ENCODE measurements at places on chromosomes 6 and 20. TPM values are rescaled to one million over a fixed set of nuclear protein-coding genes. Genes with fewer than 3 reads are reported as not detected.
A peak's percentile ranks its signal among the peaks of the same experiment; 100 is the strongest.

GPR6 gene
- total RNA-seq, result not detected

- peak; percentile 27 for DNase-seq
Observed at GRCh38 chr6:13436399-13437217, 50.8 kb downstream of the GFOD1 start.

- peak; percentile 14 for DNase-seq
Observed at GRCh38 chr6:132404736-132405135, 3.5 kb upstream of the MOXD1 start.

OR2H2 gene
- total RNA-seq, result not detected

DNA sequence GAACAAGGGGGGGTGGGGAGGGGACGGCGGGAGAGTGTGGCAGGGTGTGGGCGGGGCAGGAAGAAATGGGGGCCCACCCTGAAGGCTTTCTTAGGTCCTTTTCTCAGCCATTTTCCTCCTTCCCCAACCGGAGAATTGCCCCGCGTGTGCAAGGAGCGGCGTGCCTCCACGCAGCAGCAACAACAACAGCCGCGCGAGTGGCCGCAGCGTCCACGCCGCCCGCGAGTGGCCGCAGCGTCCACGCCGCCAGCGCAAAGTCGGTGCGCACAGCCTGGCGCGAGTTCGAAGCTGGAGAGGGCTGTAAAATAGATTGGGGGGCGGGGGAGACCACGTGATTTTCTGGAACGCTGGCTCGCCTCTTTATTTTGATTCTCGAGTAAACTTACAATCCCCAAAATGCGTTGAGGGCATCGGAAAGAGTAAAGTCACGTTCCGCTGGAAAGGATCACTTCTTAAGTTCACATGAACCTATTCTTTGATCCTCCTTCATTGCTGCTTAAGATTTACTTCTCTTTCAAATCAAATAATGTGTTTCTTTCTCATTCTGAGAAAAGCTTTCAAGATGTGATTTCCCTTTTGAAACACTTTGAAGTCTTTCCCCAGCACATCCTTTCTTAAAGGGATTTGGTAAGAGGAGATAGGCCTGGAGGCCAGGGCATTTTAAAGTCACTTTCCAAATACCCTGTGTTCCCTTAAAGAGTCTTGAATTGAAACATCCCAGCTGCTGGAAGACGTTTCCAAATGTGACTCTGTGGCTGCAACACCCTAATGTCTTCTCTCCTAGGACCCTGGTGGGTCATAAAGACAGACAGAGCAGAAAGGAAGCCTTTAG is 66.7 kb upstream of the ZNF217 start:
- DNase-seq, result no peak

DNA sequence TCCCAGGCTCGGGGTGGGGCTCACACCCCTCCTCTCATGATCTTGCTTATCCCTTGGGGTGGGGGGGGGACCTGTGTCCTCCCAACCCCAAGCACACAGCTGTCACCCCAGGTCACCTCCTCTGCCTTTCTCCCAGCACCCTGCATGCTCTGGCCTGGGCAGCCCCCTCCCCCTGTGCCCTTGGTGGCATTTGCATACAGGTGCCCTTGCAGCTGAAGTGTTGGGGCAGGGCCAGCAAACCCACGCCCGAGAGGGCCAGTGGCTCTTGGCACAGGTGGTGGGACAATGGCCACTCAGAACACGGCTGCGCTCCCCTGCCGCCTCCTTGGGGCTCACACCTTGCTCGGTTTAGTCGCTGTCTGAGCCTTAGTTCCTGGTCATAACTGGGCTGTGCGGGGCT is 11.3 kb upstream of the MYT1 start:
- no peak for DNase-seq

- no peak for DNase-seq
Observed at GRCh38 chr6:148674306-148674705, 72.5 kb upstream of the UST start.

DEFB124 gene
- total RNA-seq, result not detected

SERAC1 gene
- 4.3 TPM for total RNA-seq

- no peak for DNase-seq
Observed at GRCh38 chr6:170186941-170187668, 103.8 kb downstream of the DLL1 start.

DNA sequence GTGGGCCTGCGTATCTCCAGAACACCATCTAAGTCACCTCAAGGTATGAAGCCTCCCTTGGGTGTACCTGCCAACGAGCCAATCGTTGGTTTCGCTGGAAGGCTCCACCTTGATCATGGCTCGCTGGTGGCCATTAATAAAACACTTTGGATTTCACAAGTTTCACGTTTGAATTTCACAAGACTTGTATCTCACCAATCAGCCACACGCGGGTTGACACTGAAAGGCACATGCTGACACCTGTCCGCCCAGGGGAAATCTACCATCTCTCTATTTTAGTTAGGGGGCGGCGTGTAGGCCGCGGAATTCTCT is 586 bp upstream of the HMGA1 start:
- DNase-seq, result no peak

TNF gene
- total RNA-seq, result not detected

MRPL14 gene
- total RNA-seq, result 172 TPM

- no peak for DNase-seq
Observed at GRCh38 chr6:106794129-106794528, 164.8 kb downstream of the QRSL1 start.

FRK gene
- 0.02 TPM for total RNA-seq

DNA sequence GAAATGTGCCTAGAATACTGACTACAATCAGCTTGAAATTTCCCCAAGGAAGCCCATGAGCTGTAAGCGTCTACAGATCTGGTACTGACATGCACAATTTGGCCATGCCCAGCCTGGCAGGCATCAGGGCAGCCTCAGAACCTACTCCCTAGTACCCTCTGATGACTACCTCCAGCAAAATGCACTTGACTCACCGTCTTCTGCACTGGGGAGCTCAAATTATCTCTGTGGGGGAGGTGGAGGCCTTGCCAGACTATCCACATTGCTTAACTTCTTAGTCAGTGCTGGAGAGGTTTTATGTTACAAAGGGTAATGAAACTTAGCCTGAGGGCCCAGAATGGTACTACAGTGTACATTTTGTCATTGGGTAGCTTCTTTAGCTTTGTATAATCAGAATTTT is 126.0 kb upstream of the ADGRF1 start:
- peak; percentile 98 for DNase-seq

XKR7 gene
- not detected for total RNA-seq

GRCh38 chr20:24560571-24561491 is 91.4 kb downstream of the SYNDIG1 start:
- no peak for DNase-seq

- no peak for DNase-seq
Observed at GRCh38 chr6:133559926-133560325, 318.8 kb downstream of the EYA4 start.

- DNase-seq, result peak; percentile 44
Observed at GRCh38 chr6:149334201-149334600, 16.7 kb downstream of the TAB2 start.

- DNase-seq, result peak; percentile 88
Observed at GRCh38 chr6:157107915-157108651, 215.2 kb downstream of the TMEM242 start.

- no peak for DNase-seq
Observed at GRCh38 chr6:161274488-161274858, 612 bp upstream of the AGPAT4 start.

GRCh38 chr6:38116248-38116647 is 296.7 kb downstream of the ZFAND3 start:
- DNase-seq, result no peak

TMEM63B gene
- 14.1 TPM for total RNA-seq

GRCh38 chr6:89589297-89590025 is 49.1 kb downstream of the LYRM2 start:
- no peak for DNase-seq

DNA sequence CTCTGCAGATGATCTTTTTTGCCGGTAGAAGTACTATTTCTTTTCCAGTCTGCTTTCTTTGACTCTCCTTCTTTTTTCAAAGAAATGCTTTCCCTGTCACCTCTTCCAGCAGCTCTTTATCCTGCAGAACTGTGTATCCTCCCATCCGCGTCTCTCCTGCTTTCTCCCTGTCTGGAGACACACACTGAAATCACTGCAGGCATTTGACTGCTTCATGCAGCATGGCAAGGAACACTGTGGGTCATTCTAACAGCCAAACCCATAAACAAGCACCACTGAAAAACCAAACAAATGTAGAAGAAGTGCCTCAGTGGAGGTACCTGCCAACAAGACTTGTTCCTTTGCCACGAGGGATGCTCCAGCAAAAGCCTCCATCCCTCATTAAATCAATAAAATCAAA is 403.7 kb upstream of the CITED2 start:
- no peak for DNase-seq

COL11A2 gene
- total RNA-seq, result 0.77 TPM

- DNase-seq, result peak; percentile 30
Observed at GRCh38 chr6:20205722-20206161, 6.5 kb downstream of the MBOAT1 start.

GRCh38 chr20:36243726-36244125 is 7.4 kb downstream of the AAR2 start:
- no peak for DNase-seq

GRCh38 chr6:49479308-49479970 is 16.3 kb downstream of the CENPQ start:
- no peak for DNase-seq

Data from HT1080 (cell line).